ENCODE measurements at places on chromosomes 7 and 10. TPM values are rescaled to one million over a fixed set of nuclear protein-coding genes. Genes with fewer than 3 reads are reported as not detected.
A peak's percentile ranks its signal among the peaks of the same experiment; 100 is the strongest.

DNA sequence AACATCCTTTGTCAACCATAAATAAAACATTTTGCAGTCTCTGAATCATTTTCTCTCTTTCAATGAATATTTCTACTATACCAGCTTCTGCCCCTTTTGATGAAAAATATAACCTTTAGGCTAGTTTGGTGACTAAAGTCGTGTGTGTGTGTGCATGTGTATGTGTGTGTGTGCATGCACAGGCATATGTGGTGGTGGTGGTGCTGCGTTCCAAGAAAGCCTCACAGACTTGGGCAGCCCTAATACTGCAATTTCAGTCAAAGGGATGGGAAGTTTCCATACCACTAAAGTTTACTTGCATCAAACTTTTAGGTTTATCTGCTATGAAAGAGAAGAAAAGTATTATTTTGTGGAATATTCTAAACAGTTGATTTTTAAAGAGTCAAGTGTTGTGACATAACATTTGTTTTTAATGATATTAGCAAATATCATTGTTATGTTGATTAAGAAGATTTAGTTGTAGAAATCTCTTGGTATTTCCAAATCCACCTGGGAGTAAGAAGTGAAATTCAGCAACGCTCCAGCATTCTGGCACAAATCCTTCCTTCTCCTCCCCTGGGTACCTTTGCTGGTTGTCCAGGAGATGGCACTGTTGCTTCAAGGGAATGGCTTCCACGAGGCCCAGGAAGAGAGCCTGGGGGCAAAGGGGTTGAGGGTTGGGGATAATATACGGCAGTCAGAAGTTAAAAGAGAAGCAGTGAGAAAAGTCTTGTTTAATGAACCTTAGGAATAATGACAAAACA, 41.5 kb downstream of the ASB4 start:
- DNase-seq, result peak; percentile 74

- DNase-seq, result no peak
Observed at GRCh38 chr10:80421050-80421706, 12.8 kb downstream of the PRXL2A start.

DNA sequence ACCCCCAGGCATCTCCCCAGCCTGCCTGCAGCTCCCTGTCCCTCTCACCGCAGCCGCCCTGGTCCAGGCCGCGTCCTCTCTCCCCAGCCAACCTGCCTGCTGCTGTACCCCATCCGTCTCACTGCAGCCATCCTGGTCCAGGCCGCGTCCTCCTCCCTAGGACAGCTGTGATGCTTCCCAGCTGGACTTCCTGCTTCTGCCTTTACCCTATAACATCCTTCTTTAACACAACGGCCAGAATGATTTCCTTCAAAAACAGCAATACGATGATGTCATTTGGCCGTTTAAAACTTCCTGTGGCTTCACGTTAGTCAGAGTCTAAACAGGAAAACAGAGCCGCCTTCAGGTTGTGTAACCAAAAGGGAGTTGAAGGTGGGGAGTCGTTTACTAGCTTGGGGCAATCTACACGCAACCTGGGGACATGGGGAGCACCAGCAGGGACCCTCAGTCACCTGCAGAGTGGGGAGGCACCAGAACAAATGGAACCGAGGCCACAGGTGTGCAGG, 32.2 kb upstream of the ZFAND2A start:
- DNase-seq, result no peak

DNA sequence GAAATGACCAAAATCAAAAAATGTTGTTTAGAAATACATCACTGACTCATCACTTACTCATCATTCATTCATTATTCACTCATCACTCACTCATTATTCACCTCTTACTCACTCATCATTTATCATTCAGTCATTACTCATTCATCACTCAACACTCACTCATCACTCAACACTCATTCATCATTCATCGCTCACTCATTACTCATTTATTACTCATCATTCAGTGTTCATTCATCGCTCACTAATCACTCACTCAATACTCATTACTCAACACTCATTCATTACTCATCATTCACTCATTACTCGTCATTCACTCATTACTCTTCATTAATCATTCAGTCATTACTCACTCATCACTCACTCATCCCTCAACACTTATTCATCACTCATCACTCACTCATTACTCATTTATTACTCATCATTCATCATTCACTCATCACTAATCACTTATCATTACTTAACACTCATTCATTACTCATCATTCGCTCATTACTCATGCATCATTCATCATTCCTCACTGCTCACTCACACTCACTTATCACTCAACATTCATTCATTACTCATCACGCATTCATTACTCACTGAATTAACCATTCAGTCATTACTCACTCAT, 238.5 kb downstream of the ADARB2 start:
- no peak for DNase-seq

DNA sequence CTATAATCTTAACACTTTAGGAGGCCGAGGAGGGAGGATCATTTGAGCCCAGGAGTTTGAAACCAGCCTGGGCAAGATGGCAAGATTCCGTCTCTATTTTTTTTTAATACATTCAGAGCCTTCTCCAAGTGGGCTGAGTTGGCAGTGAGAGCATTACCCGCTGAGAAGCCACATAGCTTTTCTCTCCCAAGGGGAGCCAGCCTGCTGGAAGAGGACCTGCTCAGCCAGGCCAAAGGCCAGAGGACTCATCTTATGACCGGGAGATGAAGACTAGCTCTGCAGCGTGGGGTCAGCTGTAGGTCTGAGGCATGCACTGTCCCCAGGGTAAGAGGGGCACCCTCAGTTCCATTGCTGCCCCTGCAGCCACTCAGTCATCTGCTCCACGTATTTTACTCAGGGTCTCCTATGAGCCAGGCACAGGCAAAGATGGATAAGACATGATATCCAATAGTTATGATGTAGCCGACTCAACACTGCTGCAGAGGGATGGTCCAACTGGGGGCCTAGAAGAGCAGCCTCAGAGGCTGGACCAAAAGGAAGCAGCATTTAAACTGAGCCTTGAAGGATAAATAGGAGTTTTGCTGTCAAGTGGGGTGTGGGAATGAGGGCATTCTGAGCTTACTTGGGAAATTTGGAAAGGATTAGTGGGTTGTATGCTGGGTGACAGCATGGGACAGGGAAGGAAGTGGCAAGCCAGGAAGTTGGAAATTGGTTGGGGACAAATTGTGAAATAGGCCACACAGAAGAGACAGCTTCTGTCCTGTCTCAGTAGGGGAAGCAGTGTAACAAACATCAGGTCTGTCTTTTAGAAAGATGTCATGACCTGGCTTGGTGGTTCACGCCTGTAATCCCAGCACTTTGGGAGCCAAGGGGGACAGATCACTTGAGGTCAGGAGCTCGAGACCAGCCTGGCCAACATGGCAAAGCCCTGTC, 1.6 kb upstream of the MARVELD1 start:
- no peak for DNase-seq

DNA sequence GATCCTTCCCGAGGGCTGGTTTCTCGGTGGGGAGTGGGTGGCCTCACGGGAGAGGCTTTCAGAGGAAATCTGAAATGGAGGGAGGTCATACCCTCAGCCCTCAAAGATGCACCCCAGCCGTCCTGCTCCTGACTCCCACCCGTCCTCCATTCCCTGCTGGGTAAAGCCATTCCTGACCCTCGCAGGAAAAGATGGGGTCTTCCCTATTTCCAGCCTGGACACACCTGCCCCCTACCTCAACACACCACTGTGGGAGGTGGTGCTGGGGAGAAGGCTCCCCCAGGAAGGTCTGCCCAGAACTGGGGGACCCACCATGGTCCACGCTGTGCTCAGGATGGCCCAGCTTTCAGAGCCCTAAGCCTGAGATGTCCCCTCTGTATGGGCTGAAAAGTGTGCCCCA, 86.9 kb downstream of the CHST15 start:
- peak; percentile 62 for DNase-seq

DNA sequence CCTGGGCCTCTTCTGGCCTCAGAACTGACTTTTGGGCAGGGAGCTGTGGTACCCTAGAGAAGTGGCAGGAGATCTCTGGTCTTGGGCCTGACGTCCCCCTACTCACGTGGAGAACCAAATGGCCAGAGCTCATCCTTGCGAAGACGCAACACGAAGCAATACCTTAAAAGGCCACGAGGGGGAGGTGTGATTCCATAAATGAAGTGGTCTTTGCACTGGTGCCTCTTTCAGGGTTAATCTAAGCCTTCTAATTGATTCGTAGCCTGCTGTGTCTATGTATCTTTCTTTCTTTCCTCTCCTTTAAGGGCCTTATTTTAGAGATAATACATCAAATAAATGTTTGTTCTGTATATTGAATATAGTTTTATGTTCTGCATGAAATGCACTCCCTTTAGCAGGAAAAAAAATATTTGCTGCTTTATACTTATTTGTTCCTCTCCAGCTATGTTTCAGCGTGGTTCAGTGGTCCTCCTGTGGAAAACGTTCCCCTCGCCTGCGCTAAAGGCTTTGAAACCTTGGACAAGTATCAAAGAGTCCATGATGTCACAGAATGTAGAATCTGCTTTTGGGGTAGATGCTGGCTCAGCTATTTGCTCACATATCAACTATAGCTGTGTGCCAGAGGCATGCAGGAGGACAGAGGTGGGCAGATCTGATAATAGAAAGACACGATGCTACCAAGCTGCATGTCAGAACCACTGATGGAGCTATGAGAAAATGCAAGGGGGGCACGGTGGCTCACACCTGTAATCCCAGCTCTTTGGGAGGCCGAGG, 41.0 kb downstream of the STRA8 start:
- DNase-seq, result peak; percentile 75

GRCh38 chr7:143286522-143286890, 1.6 kb upstream of the CASP2 start:
- no peak for DNase-seq

DNA sequence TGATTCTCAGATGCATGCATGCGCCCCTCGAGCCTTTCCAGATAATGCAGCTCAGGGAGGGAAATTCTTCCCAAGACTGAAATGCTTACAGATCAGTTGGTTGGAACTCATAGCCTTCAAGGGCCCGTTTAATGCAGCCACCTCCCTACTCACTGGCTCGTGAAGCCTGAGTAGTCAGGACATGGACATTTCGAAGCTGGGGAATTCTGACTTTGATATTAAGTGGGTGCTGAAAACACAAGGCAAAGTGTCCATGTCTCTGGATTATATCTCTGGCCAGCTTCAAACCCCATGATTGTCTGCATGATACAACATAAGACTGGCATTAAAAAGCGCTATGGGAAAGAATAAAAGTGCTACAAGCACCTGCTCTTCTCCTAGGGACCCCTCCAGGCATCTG, 207.5 kb downstream of the HERPUD2 start:
- DNase-seq, result no peak

- no peak for DNase-seq
Observed at GRCh38 chr7:121313220-121313792, 15.5 kb upstream of the WNT16 start.

- DNase-seq, result no peak
Observed at GRCh38 chr10:35367107-35367859, 31.0 kb downstream of the CCNY start.

DNA sequence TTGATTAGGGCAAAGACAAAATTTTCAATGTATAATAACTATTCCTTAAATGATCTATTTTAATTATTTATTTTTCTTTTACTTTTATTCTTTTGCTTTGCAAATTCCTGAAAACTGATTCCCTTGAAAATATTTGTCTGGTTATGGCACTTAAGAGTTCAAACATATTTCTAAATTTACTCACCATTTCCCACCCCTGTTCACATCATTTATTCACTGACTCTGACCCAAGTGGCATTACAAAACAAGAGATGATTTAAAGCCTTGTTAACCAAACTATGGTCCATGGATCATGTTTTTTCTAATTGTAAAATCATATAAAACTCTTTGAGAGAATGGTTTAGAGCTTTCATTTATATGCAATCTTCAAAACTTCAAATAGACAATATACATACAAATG, 1256.1 kb upstream of the LRRN3 start:
- no peak for DNase-seq

CTTNBP2 gene
- total RNA-seq, result 11.1 TPM

NCF1 gene
- total RNA-seq, result 7.1 TPM

SPAM1 gene
- total RNA-seq, result not detected

LRMDA gene
- 22.2 TPM for total RNA-seq

METTL27 gene
- 1.4 TPM for total RNA-seq

CTAGE6 gene
- total RNA-seq, result 0.54 TPM
